ENCODE measurements at places on chromosomes 3 and 15. TPM values are rescaled to one million over a fixed set of nuclear protein-coding genes. Genes with fewer than 3 reads are reported as not detected.

GRCh38 chr15:85693277-85693676, 101.4 kb downstream of the KLHL25 start:
- no peak for DNase-seq

DNA sequence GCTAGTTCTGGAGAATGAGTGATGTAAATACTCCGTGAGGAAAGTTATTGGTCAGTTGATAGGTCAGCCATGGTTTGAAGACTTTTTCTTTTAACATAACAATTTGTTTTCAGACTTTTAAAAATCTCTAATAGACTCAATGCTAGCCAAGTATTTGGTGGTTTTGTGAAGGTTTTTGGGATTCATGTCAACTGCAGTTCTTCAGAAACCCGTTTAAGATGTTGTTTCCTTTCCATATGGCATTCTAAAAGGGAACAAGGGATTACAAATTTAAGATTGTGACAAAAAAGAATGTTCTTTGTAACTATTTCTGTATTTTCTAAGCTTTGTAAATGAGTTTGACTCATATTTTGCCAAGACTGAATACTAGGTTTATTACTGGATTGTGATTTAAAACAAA, 281.7 kb upstream of the COL8A1 start:
- no peak for DNase-seq

DNA sequence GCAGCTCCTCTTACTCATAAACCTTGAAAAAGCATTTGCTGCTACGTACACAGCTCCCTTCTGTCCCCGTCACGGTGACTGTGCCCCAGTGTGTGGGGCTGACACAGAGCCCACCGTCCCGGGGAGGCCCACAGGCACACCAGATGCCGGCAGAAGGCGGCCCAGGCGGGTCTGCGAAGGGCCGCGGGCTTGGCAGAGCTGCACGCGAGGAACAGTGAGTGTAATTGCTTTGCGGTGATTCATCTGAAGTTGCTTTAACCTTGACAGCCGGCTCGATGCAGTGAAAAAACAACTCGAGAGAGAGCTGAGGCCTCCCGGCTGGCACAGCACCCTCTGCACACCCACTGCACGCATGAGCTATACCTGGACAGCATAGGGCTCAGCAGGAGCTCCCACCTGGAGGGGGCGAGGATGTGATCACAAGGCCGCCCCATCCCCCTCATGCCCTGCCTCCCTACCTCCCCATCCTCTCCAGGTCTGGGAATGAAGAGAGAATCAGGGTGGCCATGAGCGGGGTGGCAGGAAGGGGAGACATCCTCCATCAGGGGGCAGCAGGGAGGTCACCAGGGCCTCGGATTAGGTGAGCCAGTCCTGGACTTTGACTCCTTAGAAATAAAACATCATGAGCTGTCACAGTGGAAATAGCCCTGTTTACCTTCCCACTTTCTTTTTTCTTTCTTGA, 172.7 kb downstream of the MEGF11 start:
- DNase-seq, result peak; percentile 50

- peak; percentile 19 for DNase-seq
Measured at GRCh38 chr3:107981471-107982111, 109.2 kb downstream of the CD47 start.

Gene LYSMD2
- 4.7 TPM for total RNA-seq

DNA sequence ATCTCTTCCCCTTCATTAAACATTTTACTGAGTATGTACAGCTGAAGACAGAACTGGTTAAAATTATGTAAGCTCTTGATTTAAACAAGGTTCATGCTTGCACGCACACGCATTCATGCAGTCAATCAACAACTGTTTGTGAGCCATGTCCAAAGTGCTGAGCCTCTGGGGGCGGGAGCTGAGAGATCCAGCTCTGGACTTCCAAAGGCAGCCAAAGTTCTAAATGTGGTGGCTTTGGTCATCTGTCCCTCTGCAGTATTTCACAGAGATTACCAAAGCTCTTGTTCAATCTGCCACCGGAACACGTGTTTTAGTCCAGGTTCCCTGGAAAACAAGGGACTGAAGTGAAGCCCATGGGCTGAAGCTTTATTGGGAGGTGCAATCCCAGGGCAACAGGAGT, 52.4 kb upstream of the SNRPA1 start:
- DNase-seq, result no peak

- DNase-seq, result no peak
Measured at GRCh38 chr3:151859233-151859673, 14.2 kb upstream of the SUCNR1 start.

GRCh38 chr3:108125550-108126071, 34.8 kb upstream of the CD47 start:
- no peak for DNase-seq

DNA sequence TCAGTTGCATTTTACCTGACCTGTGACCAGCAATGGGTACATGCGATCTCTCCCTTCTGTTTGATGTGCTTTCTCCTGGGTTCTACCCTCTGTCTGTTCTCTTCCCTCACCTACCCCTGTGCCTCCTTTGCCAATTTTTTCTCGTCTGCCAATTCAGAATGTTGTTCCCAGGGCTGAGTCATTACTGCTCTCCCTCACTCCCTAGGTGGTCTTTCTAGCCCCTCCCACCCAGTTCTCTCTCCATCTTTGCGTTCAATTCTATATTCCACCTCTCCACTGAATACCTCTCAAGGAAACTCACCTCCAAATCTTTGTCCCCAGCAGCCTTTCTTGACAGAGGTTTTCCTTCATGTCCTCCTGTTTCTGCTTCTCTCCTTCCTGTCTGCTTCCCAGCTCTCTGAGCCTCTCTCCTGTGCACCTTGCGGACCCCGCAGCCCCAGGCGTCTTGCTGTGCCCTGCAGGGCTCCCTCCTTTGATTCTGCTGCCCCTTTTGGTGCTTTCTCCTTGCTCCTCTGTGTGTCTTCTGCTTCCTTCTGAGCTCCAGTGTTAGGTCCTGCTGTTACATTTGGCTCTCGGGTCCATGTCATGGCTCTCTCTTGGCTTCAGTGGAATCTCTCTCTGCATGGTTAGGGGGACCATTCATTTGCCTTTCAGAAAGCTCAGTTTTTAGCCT, 398.2 kb upstream of the TPM1 start:
- no peak for DNase-seq

DNA sequence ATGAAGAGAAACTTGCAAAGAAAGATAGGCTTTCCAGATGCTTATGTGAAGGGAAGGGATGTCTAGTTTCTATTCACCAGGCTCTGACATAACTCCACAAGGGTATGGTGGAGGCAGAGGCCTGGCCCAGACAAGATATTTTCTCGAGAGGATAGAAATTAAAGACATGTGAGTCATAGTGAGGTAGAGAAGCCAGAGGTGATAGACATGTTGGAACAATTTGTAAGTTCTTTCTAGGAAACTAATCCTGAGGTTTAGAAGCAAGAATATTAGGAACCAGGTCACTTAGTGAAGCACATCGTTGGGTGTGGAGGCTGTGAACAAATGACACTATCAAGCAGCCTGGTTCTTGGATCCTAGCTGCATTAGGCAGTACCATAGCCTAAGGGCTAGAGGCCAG, 176.9 kb downstream of the BBX start:
- DNase-seq, result no peak

Gene AP4E1
- total RNA-seq, result 14.2 TPM

GRCh38 chr3:171199473-171199829, 172.9 kb upstream of the SLC2A2 start:
- no peak for DNase-seq

Gene SEMA6D
- total RNA-seq, result 34.9 TPM

DNA sequence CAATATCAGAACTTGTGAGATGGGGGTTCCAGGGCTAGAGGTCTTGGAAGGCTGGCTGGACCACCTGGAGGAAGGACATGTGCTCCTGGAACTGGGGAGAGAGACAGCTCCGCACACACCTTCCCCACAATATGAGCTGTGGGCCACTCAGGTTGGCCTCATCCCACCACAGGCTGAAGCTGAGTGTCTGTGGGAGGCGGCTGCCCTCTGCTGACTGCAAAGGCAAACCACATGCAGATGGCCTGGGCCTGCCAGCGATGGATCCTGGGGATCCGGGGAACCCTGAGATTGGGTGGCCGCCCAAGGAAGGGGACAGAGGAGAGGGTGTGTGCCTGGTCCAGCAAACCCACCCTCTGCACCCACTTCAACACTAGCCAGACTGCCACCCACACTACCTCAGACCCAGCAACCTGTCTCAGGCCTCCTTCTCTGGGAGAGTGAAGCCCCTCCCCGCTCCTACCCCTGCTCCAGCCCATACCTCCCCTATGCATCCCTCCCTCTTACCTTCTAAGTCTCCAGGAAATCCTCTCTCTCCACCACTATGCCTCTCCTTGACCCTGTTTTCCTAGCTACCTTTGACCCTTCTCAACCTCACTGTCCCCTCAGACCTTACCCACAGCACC, 44.8 kb downstream of the CYP11A1 start:
- DNase-seq, result peak; percentile 83

Gene CSPG4
- total RNA-seq, result 246 TPM

Gene EPM2AIP1
- total RNA-seq, result 34.8 TPM

DNA sequence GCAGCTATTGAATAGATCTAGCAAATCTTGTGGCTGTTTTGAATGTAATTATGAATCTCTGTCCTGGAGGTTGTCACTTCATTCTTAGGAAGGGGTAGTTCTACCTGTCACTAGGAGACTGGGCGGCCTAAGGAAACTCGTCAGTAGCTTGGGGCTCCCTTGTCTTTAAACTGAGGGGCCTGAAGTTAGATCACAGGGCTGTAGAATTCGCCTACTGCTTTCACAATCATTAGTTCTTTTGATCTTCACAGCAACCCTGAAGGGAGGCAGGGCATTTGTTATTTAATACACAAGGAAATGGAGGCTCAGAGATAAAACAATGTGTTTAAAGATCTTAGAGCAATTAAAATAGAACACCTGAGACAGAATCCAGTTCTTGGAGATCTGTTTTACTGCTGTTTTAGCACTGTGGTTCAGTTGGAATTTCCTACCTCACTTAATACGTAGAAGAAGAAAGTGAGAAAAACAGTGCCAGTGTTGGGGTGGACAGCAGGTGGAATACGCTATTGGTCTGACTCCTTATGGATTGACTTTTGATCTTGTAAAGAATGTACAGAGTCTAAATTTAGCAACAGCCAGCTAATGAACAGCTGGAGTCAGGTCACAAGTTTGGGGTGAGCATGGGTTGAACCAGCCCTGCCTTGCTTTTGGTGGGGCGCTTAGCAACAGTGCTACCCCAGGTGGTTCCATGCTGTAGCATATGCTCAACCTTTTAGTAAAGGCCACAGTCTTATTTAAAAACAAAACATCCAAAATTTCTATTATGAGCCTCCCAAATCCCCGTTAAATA, 71.4 kb upstream of the BHLHE40 start:
- no peak for DNase-seq

GRCh38 chr15:60858511-60859070, 370.5 kb downstream of the RORA start:
- no peak for DNase-seq

DNA sequence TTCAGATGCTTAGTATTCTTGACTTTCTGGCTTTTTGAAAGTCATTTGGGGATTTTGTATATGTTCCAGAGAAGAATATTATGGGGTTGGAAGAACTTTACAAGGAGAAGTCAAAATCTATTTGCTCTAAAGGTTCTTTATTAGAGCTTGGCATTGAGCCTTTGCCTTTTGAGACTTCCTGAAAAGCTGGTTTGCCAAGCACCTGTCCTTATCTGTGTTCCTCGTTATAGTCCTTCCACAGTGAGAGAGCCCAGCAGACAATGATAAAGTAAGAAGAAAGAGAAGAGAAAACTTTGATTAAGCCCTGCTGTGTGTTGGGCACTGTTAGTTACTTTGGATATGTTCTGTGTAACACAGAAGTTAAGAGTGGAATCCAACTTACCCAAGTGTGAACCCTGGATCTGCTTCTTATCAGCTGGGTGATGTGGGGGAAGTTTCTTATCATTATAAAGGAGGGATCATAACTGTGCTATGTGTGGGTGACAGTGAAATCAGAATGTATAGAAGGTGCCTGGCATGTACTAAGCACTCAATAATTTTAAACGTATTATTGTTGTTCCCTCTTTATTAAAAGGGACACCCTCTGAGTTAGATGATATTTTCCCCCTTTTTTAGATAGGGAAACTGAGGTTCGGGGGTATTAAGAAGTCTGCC, 44.3 kb upstream of the POLR2M start:
- no peak for DNase-seq

GRCh38 chr3:62817678-62818077, 57.5 kb downstream of the CADPS start:
- no peak for DNase-seq

Data from tongue (tissue), 3 donors.